Stimulated activated CD4-positive, alpha-beta T cell treated with anti-CD3 and anti-CD28 coated beads, Interleukin-1b, Interleukin-23, amount 100 ng/mL, for 4 hours (primary cell): ENCODE measurements at places on chromosomes 4 and X.

- DNase-seq, result no peak
These were observed at the start of gene BGN for GRCh38 chrX:153494541-153495361. Gene BGN, plus strand, starts transcription at chrX:153494980. Its CDS starts 9,652 bp downstream, at chrX:153504632.

GRCh38 chrX:154529206-154529612, 13.2 kb upstream of the FAM3A start:
- DNase-seq, result no peak

GRCh38 chrX:152897222-152898131, at the start of gene ZNF185:
Gene ZNF185, plus strand, starts transcription at chrX:152898067. Its CDS starts 16,423 bp downstream, at chrX:152914490.
- no peak for DNase-seq

GRCh38 chr4:72067051-72067450, 35.3 kb downstream of the NPFFR2 start:
- DNase-seq, result no peak

- DNase-seq, result no peak
These were observed 145.7 kb downstream of the VSIG4 start for GRCh38 chrX:65894133-65894532.

GRCh38 chr4:11098461-11098860, 330.2 kb downstream of the HS3ST1 start:
- no peak for DNase-seq

DNA sequence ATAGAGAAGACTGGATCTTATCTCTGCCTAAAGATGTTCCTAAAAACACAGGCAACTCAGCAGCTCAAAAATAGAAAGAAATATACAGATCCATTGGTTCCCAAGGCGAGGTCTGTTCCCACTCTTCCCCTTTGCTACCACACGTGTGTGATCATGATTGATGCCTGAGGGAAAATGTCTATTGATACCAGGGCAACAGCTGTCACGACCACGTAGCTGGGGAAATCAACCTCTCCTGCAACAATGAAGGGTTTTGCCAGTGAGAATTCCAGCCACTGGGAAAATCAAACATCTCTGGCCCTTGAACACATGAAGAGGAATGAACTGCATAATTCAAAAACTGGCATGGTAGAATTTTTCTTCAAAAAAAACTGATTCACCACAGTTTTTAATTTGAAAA, 131.0 kb upstream of the MAP3K15 start:
- no peak for DNase-seq

- no peak for DNase-seq
These were observed 27.1 kb downstream of the FHIP1A start for GRCh38 chr4:151436093-151436518.

- no peak for DNase-seq
These were observed 666.4 kb upstream of the CPEB2 start for GRCh38 chr4:14335872-14336271.
